CD4-positive, alpha-beta T cell treated with Interleukin-6 for 4 hours (primary cell): ENCODE measurements at places on chromosomes 11 and 22.

GRCh38 chr11:119743006-119743405 lies 14.0 kb upstream of the NECTIN1 start:
- no peak for DNase-seq

DNA sequence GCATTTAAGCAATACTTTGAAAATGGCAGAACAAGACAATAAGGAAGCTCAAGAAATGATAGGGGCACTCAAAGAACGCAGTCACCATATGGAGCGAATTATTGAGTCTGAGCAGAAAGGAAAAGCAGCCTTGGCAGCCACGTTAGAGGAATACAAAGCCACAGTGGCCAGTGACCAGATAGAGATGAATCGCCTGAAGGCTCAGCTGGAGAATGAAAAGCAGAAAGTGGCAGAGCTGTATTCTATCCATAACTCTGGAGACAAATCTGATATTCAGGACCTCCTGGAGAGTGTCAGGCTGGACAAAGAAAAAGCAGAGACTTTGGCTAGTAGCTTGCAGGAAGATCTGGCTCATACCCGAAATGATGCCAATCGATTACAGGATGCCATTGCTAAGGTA lies 51.9 kb downstream of the SPECC1L start:
- no peak for DNase-seq

GRCh38 chr22:30062259-30062658 lies 18.0 kb upstream of the HORMAD2 start:
- no peak for DNase-seq

DNA sequence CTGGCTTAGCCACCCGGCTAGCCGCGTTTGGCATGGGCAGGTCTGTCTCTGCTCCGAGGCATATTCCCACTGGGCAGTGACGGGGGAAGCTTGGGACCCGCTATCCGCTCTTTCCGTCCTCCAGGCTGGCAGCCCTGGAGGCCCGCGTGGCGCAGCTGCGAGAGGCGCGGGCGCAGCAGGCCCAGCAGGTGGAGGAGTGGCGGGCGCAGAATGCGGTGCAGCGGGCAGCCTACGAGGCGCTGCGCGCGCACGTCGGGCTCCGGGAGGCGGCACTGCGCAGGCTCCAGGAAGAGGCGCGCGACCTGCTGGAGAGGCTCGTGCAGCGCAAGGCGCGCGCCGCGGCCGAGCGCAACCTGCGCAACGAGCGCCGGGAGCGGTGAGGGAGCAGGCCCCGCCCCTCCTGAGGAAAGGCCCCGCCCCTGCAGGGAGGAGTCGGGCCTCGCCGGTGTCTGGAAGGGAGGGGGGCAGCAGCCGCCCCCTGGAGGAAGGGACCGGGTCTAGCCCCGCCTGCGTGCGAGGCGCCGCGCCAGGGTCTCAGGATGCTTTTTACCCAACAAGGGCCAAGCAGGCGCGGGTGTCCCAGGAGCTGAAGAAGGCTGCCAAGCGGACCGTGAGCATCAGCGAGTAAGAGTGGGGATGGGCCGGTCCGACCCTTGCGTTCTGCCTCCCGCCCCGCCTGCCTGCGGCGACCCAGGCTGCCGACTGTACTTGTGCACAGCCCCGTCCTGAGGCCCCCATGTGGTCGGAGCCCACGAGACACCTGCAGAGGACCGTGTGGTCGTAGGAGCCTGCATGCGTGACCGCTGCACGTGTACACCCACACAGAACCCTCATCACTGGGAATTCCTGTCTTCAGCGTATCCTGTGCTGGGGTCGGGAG lies 7.9 kb downstream of the ATG16L2 start:
- peak; percentile 90 for DNase-seq

DNA sequence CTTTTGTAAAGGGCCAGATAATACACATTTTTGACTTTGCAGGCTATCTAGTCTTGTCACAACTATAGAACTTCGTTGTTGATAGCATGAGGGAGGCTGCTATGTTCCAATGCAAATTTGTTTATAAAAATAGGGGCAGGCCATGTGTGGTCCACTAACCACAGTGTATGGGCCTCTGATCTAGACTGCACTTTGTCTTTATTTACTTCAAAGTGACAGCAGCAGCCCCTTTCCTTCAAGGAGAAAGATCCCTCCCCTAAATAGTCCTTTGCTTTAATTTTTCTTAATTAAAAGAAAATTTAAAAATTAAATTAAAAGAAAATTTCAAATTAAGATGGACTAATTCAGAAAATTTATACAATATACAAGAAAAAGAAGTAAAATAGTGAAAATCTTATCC lies 49.5 kb upstream of the OR9Q1 start:
- no peak for DNase-seq

DNA sequence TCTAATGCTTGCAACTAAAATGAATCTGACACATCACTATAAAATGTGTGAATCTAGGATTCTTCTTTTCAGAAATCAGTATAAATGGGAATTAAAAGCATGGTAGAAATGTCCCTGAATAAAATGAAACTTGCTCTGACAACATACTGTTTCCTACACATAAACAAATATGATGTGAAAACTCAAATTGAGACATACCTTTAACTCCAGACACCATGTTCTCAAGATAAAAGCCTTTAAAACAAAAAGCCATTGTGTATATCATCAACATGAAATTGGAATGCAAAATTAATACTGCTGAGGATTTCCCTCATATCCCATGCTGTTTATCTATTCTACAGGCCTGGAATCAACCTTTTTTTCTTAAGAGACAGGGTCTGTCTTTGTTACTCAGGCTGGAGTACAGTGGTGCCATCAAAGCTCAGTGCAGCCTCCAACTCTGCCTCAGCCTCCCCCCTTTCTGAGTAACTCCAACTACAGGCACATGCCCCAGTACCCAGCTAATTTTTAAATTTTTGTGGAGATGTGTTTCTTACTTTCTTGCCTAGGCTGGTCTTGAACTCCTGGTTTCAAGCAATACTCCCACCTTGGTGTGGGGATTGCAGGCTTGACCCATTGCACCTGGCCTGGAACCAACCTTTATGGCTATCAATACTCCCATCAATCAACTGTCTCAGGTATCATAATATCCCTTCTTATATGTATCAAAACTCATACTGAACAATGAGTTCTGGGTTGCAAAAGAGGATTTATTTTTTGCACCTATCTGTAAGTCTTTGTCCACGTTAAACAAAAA lies 6.7 kb downstream of the TAF1D start:
- no peak for DNase-seq

GRCh38 chr11:84833488-84834088 lies 793.6 kb downstream of the DLG2 start:
- DNase-seq = no peak

DNA sequence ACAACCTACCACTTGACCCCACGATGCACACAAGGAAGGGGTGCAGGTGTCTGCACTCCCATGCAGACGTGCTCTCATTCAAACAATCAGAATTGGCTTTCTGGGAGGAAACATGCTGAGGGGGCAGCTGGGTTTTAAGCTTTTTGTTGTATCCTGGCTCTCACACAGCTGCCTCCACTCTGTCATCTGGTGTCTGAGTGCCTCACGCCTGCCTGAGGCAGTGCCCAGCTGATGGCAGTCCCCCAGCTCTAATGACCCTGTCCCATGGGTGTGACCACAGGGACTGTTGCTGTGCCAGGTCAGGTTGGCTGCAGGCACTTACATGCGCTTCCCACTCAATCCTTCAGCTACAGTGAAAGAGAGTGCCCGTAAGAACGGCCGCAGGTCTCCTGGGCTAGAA lies 53.7 kb downstream of the ARFGAP3 start:
- no peak for DNase-seq
